ENCODE measurements at places on chromosomes 6 and 20. TPM values are rescaled to one million over a fixed set of nuclear protein-coding genes. Genes with fewer than 3 reads are reported as not detected.
A peak's percentile ranks its signal among the peaks of the same experiment; 100 is the strongest.

Gene MYLK4
- total RNA-seq, result 0.27 TPM

GRCh38 chr6:1029141-1029540 lies 282.8 kb upstream of the FOXQ1 start:
- no peak for DNase-seq

Gene MEP1A
- not detected for total RNA-seq

DNA sequence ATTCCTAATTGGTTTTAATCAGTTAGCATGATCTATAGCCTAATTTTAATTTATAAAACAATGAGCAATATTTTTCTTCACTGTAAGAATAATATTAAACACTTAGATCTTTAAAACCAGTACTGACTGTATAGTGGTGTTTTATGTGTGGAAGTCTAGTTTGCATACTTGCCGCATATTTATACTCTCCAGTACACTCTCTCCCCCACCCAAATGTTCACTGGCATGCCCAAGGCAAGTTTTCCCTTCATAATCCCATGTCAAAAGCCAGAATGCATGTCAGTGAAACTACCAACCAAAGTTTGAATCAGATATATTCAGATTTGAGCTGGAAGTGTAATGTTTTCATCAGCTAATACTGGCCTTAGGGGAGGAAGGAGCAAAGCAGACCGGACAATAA lies 506.1 kb downstream of the PHF3 start:
- no peak for DNase-seq

GRCh38 chr6:100427452-100427851 lies 37.3 kb downstream of the SIM1 start:
- DNase-seq, result no peak

GRCh38 chr6:123619156-123619555 lies 17.6 kb downstream of the TRDN start:
- DNase-seq, result no peak

DNA sequence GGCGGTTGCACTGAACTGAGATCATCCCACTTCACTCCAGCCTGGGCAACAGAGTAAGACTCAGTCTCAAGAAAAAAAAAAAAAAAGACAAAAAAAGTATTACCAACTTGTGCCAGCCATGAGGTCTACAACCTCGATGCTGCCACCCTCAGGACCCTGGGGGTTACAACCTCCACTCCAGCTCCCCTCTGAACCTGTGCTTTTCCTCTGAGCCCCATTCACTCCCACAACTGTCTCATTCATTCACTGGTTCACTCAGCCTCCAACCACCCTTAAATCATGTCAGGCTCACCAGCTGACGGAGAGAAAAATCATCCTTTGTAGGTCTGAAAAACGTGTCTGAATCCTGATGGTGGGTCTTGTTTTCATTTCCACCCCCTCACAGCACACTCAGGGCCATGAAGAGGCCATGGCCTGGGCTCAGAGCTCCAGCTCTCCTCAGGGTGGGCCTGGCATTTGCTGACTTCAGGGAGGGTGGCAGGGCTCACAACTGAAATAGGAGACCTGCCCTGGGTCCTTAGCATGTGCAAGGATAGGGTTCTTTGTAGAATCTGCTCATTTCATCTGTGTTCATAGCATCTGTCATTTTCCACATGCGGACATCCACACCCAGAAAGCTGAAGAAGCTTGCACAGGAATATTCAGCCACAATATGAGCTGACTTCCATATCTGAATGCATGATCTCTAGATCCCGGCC lies 1.9 kb upstream of the ULBP1 start:
- no peak for DNase-seq

GRCh38 chr6:98777762-98778161 lies 56.6 kb upstream of the POU3F2 start:
- no peak for DNase-seq

DNA sequence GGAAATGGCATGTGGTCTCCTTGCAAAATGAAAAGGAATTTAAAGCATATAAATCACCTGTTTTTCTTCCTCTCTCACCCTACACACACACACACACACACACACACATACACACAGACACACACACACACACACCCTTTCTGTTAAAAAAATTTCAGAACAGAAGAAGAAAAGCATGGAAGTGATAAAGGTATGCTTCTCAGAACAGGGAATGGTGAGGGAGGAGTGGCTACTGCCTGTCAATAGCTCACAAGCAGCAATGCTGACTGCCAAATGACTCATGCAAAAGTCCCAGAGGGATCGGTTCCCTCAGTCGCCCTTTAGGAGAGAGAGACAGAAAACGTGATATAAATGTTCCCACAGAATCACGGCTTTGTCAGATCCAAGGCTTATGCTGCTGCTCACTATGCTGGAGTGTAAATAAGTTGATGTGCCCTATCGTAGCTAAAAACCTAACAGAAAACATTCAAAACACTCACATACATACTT lies 102.6 kb downstream of the IBTK start:
- peak; percentile 77 for DNase-seq

GRCh38 chr20:47334022-47334551 lies 22.4 kb downstream of the ZMYND8 start:
- peak; percentile 92 for DNase-seq

DNA sequence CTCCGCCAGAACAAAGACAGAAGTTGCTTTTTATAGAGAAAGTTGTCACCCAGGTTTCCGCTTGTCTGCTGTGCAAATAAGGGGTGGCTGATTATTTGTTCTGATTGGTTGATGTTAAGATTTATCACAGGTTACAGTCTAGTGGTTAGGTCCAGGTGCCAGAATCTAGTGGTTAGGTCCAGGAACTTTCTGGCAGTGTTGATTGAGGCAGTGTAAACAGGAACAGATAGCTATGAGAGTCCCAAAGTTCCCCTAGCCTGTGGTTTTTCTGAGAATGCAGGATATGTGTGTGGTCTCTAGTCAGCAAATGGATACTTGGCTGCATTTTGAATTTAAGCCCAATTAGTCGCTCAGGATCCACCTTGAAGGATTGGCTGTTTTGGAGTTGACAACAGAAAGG lies 148.0 kb downstream of the TMEM200A start:
- DNase-seq, result no peak

GRCh38 chr6:99607416-99608036 lies 893 bp downstream of the PRDM13 start:
- no peak for DNase-seq

Gene XKR7
- not detected for total RNA-seq

- DNase-seq, result no peak
These were observed 17.0 kb upstream of the SNX3 start for GRCh38 chr6:108277831-108278230.

All from NCI-H460 (cell line).